ENCODE measurements at places on chromosomes 16 and 17.

DNA sequence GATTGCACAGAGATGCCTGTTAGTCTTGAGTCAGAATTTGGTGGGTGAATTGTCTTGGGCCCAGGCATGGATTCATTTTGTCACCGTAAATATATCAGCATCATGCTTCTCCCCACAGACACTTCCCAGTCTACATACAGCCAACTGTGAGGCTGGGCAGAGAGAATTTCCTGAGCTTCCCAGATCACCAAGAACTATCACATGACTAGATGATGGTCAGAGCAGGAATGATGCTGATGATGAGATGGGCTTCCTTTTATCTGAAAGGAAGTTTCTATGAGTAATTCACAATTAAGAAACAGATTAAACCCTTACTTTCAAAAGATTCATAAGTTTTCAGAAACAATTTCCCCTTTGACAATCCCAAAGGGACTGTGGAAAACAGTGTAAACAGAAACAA lies 323 bp upstream of the KRTAP9-9 start:
- DNase-seq, result no peak

DNA sequence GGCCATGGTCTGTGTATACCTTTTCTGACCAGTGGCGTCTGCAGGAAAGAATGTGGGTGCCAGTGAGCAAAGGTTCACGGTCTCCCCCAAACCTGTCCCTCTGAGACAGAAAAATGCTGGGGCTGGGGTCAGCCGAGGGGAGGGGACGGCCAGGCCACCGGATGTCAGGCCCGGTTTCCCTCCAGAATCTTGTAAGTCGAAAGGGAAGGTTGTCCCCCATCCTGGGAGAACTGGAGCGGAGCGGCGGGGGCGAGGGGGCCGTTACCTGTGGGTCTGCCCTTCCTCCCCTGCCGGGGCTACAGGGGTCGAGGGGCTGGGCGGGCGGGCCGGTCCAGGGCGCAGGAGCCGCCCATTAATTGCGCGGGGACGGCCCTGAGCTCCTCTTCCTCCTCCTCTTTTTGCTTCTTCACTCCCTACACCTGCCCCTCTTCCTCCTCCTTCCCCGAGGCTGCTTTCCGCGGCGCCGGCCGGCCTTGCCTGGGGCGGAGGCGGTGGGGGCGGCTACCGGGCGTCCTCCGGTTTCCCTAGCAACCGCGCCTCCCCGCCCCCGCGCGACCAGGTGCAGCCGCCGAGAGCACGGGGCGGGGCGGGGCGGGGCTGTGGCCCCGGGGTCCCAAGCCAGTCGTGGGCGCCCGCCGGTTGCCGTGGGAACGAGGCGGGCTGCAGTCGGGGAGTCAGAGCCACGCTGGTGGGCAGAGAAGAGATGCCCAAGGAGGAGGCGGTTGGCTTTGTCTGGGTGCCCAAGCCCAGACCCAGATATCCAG lies at the start of gene MARCHF10:
Gene MARCHF10, minus strand, starts transcription at position 503 of the 764 bp plus-strand sequence. CDS start 6,579 bp downstream, outside the sequence.
- DNase-seq, result no peak

GRCh38 chr17:48594538-48595277 lies 1.1 kb upstream of the HOXB5 start:
- no peak for DNase-seq

- DNase-seq, result no peak
Observed at GRCh38 chr17:41530062-41531048, 2.2 kb upstream of the KRT19 start.

GRCh38 chr17:58283674-58284612 lies 3.2 kb upstream of the MPO start:
- DNase-seq, result no peak

GRCh38 chr16:87628940-87629339 lies 26.6 kb downstream of the JPH3 start:
- DNase-seq, result no peak

DNA sequence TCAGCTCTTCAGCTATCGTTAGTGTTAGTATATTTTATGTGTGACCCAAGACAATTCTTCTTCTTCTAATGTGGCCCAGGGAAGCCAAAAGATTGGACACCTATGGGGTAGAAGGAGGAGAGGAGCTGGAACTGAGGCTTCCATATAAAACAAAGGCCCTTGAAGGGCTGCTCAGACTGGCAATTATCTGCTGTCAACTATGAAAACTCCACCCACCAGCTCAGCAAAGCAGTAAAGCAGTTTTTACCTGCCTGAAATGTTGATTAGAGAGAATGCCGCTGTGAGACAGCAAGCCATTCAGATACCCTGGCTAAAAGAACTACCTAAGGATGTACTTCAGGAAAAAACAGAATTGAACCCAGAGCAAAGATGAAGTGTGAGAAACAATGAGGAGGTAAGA lies 45.9 kb upstream of the GNAO1 start:
- no peak for DNase-seq

GRCh38 chr17:67520252-67520906 lies 143.3 kb downstream of the PITPNC1 start:
- no peak for DNase-seq
